Karpas-422 (cell line): ENCODE measurements at places on chromosomes 4 and X. TPM values are rescaled to one million over a fixed set of nuclear protein-coding genes. Genes with fewer than 3 reads are reported as not detected.
A peak's percentile ranks its signal among the peaks of the same experiment; 100 is the strongest.

The TMSB15B gene
- 1.0 and 13.2 TPM in 2 replicates for total RNA-seq

The CYSLTR1 gene
- total RNA-seq, result 1.2 and 2.2 TPM in 2 replicates

The MEPE gene
- total RNA-seq, result not detected in 2 replicates

The TRMT10A gene
- 11.5 and 15.1 TPM in 2 replicates for total RNA-seq

The NAP1L2 gene
- not detected in 2 replicates for total RNA-seq

DNA sequence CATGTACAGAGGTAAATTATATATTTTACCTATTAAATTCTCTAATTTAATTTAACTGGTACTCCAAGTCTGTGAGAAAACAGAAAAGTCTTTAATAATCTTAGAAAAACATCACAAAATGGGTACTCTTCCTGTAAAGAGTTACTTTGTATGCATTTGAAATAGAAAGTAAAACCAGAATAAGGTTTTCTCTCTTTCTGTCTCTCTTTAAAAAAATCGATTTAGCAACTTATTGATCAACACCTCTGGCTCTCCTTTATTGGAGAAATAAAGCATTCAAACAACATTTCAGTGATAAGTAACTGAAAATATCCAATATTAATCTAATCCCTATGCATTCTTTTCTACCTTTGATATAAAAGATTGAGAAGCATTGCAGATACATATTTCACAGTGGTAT is 27.4 kb downstream of the ATOH1 start:
- DNase-seq, result no peak
- no peak overlapping the region for H3K4me3 ChIP-seq
- no peak overlapping the region for H3K27ac ChIP-seq
- H3K27me3 ChIP-seq, result no peaks in the 10 kb centered on the region
- no peaks in the 10 kb centered on the region for H3K36me3 ChIP-seq

- no peaks in the 10 kb centered on the region for H3K27me3 ChIP-seq
- H3K27ac ChIP-seq, result no peak overlapping the region
- H3K4me1 ChIP-seq, result no peaks in the 10 kb centered on the region
- no peak overlapping the region for H3K4me3 ChIP-seq
- DNase-seq, result peak; percentile 70
These were observed 194.7 kb downstream of the OPHN1 start for GRCh38 chrX:68238568-68238967.

DNA sequence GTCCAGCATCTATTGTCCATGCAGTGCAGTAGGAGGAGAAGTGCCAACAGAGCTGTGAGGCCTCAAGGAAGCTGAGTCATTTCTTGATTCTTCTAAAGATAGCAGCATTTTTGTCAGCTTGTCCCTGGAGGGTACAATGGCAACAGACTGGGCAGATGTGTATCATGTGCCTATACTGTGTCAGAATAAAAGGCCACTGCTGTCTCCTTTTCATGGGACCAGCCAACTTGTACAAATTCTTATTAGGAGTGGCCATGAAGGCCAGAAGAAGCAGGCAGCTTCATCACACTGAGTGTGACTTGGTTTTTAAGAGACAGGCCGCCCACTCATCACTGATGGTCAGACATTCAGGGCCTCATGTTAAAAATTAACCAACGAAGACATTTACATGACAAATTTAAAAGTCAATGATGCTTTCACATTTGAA is 185.0 kb upstream of the FAM241A start:
- no peaks in the 10 kb centered on the region for H3K27me3 ChIP-seq
- H3K4me1 ChIP-seq, result no peaks in the 10 kb centered on the region; the same call in 1 of the 2 replicates
- no peak overlapping the region for H3K4me3 ChIP-seq
- no peak for DNase-seq
- no peaks in the 10 kb centered on the region for H3K36me3 ChIP-seq

DNA sequence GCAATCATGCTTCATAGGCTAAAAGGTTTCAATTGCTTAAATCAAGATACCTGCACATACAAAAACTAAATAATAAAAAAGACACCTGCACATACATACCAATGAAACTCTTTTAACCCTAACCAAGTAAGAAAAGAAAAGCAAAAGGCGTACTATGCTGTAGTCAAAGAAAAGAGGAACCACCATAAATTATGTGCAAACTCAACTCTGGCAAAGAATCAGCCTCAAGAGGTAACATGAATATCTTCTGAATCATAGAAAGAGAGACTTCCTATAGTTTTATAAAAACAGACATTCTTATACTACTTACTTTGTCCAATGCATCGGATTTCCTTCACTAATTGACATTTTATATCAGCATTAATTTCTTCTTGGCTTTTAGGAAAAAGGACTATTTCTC is 29.3 kb downstream of the MMGT1 start:
- H3K4me3 ChIP-seq, result no peak overlapping the region
- H3K27me3 ChIP-seq, result no peaks in the 10 kb centered on the region
- H3K27ac ChIP-seq, result no peak overlapping the region
- no peaks in the 10 kb centered on the region for H3K4me1 ChIP-seq
- DNase-seq, result no peak

GRCh38 chr4:70863099-70863790 is 23.6 kb upstream of the GRSF1 start:
- no peaks in the 10 kb centered on the region for H3K36me3 ChIP-seq
- no peak for DNase-seq
- H3K4me1 ChIP-seq, result no peaks in the 10 kb centered on the region
- no peaks in the 10 kb centered on the region for H3K27me3 ChIP-seq
- no peak overlapping the region for H3K27ac ChIP-seq
- no peak overlapping the region for H3K4me3 ChIP-seq
